ENCODE measurements at places on chromosomes 16 and 17. TPM values are rescaled to one million over a fixed set of nuclear protein-coding genes. Genes with fewer than 3 reads are reported as not detected.

GRCh38 chr16:57791195-57791892 is 10.9 kb downstream of the KIFC3 start:
- DNase-seq: no peak

DNA sequence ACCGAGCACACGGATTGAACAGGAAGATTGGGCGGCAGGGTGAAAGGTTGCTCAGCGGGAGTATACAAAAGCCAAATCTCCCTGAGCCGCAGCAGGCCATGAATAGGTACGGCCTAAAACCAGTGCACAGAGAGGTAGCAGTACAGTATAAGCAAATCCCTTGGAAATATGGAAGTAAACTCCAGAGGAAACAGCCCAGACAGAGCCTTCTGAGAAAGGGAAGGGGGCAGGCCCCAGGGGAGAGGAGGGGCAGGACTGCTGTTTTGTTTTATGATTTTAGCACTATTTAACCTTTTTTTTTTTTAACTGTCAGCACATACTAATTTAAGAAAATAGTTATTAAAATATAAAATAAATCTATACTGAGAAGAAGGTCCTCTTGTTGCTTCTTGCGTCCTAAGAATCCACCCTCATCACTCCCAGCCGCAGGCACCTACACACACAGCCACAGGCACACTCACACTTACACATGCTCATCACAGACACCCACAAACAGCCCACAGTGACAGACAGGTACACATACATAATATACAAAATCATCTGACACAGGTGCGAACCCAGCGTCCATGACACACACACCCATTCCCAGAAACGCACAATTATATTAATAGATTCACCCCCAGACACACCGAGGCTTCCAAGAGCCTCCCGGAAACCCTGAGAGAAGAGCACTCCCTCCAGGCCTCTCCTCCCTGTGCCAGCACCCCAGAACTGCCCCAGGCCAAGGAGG is 12.8 kb downstream of the PLXDC1 start:
- DNase-seq: no peak

- no peak for DNase-seq
Measured at GRCh38 chr17:82240506-82241182, 11.8 kb downstream of the SLC16A3 start.

GRCh38 chr16:4936991-4937781 is at the start of gene PPL:
TSS of gene PPL (minus strand) at chr16:4937148. CDS start at chr16:4937045, 103 bp downstream.
- peak; percentile 19 for DNase-seq

Gene STH
- total RNA-seq: not detected

Gene CES4A
- total RNA-seq: 13.5 TPM
